NCI-H524 (cell line): ENCODE measurements at places on chromosomes 2 and 18.

- no peak for DNase-seq
These were observed 117.5 kb upstream of the TMEM18 start for GRCh38 chr2:794554-795241.

- DNase-seq = no peak
These were observed 195.6 kb upstream of the POU3F3 start for GRCh38 chr2:104658144-104658835.

GRCh38 chr2:187134306-187134705 lies 285.3 kb upstream of the ZSWIM2 start:
- no peak for DNase-seq

GRCh38 chr2:37563375-37564015 lies 107.9 kb downstream of the CDC42EP3 start:
- DNase-seq = no peak

- peak; percentile 11 for DNase-seq
These were observed 21.2 kb downstream of the TRIB2 start for GRCh38 chr2:12737738-12738485.
